Activated CD8-positive, alpha-beta memory T cell treated with anti-CD3 and anti-CD28 coated beads, Interleukin-2, amount 10 ng/mL, durations not matched to agents 7 days and 5 days (primary cell): ENCODE measurements at places on chromosomes 7 and 10. TPM values are rescaled to one million over a fixed set of nuclear protein-coding genes. Genes with fewer than 3 reads are reported as not detected.

GRCh38 chr10:2610946-2611345, 456.4 kb upstream of the PFKP start:
- no peak for DNase-seq

DNA sequence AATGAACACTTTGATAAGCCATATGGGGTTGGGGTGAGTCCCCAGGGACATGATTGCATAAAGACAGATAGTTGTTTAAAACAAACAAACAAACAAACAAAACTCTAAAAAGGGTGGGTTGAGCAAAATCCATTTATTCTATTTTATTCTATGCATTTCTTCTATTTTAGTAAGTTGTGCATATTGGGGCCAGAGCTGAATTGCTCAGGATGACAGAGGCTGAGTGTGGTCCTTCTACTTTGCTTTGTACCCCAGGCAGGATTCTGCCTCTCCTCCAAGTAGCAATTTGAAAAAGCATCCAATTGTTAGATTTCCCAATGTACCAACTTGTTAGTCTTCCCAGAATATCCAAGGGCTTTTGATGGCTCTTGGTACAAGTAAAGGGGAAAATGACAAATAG, 29.2 kb upstream of the XPNPEP1 start:
- DNase-seq: no peak

GRCh38 chr7:94022550-94022949, 18.4 kb upstream of the BET1 start:
- DNase-seq: no peak

GRCh38 chr10:133235932-133236331, 1.7 kb upstream of the VENTX start:
- DNase-seq: no peak

- no peak for DNase-seq
These were observed 20.8 kb downstream of the AKR1E2 start for GRCh38 chr10:4846775-4847174.

GRCh38 chr7:109125001-109125400, 555.3 kb downstream of the DNAJB9 start:
- DNase-seq: no peak

DNA sequence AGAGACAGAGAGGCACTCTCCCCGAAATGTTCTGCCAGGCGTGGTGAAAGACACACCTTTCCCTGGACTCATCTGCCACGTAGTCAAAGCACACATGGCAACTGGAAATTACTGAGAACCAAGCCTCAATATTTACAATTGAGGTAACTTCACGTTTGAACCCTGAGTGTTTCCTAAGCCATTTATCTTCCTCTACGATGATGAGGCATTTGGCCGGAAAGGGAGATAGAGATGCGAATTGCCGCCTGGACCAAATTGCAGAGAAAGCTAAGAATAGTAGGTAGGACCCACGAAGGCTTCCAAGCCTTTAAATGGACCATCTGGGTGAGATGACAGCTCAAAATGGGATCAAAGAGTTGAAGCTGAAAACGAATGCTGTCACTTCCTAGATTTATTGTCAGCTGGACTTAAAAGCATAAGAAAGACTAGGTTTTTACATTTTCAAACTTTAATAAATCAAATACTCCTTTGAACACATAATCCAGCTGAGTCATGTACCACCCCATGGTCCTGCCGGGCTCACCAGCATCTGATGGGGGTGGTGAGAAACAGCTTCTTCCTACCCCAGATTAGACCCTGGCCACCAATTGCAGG, 135.6 kb upstream of the LYZL2 start:
- DNase-seq: no peak

The KCNH2 gene
- 0.07 TPM for total RNA-seq

The ZNF488 gene
- total RNA-seq: 0.12 TPM

GRCh38 chr7:25075459-25075858, 49.6 kb downstream of the CYCS start:
- no peak for DNase-seq

DNA sequence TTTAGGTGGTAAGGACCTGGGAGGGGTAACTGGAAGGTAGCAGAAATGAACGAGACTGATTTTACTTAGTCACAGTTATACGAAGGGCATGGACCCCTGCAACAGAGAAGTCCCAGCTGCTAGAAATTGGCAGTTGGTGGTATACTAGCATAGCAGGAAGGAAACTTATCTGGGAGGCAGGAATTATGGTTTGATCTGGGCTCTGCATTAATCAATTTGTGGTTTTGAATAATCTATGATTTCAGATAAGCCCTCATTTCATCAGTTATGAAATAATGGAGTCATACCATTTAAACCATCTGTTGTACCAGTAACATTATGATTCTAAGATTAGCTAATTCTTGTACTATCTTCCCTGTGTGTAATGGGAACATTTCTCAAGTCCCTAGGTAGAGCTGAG, 54.0 kb upstream of the TMEM229A start:
- no peak for DNase-seq

The RARRES2 gene
- not detected for total RNA-seq

The CPEB3 gene
- 3.8 TPM for total RNA-seq

The PI4K2A gene
- total RNA-seq: 13.2 TPM
